B cell (primary cell): ENCODE measurements at places on chromosomes 5 and 9.

- DNase-seq: peak; percentile 65
Observed at GRCh38 chr5:133957591-133957990, 10.8 kb downstream of the C5orf15 start.

DNA sequence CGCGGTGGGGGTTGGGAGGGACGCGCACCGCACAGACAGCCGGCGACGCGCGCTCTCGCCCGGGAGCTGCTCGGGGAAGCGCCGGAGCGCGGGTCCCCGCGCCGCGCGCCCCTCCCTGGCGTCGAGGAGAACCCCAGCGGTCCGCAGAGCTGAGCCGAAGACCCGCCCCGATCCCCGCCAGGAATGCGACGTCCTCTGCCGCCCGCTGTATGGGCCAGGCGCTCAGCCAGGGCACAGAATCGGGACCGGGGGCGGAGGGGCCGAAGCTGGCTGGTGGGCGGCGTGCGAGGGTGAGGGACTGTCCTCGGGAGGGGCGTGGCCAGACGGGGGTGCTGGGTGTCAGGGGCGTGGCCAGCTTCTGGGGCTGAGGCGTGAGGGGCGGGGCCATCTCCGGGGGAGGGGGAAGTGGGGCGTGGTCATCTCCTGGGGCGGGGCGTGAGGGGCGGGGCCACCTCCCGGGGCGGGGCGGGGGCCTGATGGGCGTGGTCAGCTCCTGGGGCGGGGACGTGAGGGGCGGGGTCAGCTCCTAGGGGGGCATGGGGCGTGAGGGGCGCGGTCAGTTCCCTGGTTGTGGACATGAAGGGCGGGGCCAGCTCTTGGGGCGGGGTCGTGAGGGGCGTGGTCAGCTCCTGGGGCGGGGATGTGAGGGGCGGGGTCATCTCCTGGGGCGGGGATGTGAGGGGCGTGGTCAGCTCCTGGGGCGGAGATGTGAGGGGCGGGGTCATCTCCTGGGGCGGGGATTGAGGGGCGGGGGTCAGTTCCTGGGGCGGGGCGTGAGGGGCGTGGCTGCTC, 965 bp downstream of the PTGDS start:
- peak; percentile 68 for DNase-seq

GRCh38 chr9:137670391-137671195, 51.8 kb downstream of the EHMT1 start:
- DNase-seq: no peak

DNA sequence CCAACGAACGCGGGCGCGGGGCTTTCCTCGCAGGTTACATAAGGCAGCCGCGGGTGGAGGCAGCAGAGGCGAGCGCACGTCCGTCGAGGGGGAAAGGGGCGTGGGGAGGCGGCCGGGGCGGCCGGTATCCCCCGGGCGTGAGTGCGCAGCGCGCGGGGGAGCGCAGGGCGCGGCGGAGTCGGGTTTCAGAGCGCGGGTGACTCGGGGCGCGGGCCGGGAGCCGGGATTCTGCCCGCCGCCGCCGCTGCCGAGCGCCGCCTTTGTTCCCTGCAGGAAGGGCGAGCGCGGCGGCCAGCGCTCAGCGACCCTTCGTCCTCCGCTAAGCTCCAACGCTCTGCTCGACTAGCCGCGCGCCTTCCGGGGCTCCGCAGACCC, at the start of gene COL15A1:
Gene COL15A1, plus strand, starts transcription at position 226 of the 375 bp plus-strand sequence. CDS start 155 bp downstream, outside the sequence.
- DNase-seq: peak; percentile 4

- DNase-seq: no peak
Observed at GRCh38 chr5:168590666-168591065, 11.5 kb upstream of the PANK3 start.

GRCh38 chr5:127666043-127666716, 17.3 kb downstream of the CTXN3 start:
- no peak for DNase-seq

DNA sequence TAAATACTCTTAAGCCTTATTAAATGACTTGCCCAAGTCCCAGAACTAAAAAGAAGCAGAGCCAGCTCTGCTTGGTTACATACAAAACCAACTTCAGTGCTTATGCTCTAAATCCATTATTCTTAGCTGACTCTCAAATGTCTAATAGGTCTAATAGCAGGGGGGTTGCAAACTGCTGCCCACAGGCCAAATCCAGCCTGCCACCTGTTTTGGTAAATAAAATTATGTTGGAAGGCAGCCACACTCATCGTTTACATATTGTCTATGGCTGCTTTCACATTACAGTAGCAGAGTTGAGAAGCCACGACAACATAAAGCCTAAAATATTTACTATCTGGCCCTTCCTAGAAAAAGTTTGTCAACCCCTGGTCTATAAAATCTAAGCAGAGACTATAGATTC, 69.0 kb downstream of the KLHL3 start:
- DNase-seq: no peak

DNA sequence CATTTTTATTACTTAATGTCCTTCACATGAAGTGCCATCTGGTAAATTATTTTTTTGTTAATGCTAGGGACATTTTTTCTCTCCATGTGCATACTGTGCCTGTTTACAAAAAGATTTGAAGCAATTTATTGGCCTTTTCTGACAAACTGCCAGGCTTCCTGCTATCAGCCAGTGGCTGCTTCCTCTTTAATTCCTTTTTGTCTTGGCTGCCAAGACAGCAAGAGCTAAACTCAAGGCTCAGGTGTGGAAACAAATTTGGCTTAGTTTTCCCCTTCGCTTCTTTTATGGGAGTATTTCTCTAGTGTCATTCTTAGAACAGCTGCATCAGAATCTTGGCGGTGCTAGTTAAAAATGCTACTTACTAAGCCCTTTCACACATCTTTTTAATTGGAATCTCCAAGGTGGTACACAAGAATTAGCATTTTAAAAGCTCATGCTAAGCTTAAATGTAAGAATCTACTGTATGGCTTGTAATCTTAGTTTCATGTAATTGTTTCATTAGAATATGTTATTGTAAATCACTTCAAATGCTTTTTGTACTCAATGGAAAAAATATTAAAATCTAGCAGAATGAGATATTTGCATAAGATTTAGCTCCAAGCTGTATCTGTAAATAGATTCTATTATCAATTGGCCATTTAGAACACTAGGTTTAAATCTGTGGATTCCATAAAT, 134.2 kb upstream of the RASGRF2 start:
- DNase-seq: no peak

GRCh38 chr5:103910011-103910410, 347.4 kb upstream of the NUDT12 start:
- DNase-seq: no peak

DNA sequence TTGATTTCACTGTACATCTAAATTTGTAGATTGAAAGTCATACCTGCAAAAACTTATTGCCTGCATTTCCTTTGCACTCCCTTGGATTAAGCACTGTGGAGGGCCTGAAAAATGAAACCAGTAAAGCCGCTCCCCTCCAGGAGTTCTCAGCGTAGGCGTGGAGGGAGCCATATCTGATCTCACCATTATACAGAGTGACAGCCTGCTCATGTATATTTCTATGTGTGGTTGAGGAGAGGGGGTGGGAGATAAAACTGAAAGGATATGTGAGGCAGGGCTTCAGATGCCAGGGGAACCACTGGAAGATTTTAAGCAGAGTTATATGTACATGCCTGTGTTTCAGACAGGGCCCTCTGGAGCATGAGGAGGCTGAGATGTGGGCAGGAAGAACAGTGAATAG, 303.0 kb downstream of the MSX2 start:
- DNase-seq: no peak

DNA sequence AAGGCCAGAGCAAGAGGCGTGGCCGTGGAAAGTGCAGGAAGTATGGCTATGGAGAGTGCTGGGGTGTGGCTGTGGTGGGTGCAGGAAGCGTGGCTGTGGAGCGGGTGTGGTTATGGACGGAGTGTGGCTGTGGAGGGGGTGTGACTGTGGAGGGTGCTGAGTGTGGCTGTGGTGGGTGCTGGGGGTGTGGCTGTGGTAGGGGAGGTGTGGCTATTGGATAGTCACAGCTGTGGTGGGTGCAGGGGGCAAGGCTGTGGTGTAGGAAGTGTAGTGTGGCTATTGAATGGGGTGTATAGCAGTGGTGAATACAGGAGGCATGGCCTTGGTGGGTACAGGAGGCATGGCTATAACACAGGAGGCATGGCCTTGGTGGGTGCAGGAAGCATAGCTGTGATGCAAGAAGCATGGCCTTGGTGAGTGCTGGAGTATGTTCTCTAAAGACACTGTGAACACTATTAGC, 40.8 kb upstream of the SPATA31C2 start:
- no peak for DNase-seq

DNA sequence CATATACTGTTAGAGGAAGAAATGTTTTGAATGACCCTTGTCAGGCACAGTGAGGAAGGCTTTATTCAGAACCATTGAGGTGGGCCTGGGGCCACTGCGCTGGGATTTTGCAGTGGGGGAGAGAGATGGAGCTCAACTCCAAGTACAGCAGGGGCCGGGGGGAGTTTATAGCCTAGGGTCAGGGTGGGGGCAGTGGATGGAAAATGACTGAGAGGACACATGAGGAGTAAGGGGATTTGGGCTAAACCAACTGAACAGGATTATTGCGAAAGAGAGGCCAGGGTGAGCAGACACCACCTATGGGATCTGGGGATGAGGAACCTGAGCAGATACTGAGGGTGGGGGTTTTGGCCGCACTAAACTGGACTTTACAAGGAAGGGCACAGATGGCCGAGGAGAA, 6.3 kb downstream of the CEP72 start:
- no peak for DNase-seq
